ENCODE measurements at places on chromosomes 3 and 15.

DNA sequence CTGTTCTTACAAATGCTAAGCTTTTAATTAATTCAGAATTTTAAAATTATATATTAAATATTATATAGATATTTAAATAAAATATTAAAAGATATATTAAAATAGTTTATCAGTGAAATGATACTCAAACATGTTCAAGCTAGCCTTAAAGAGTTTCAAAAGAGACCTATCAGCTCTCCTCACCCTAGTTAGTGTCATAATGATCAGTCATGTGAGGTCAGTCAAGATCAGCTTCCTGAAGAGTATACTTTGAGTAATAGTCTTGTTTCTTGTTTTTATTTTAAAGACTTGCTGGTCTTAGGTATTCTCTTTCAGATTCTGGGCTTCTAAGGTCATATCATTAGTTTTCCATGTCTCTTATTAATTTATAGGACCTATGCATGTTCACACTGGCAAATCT is 14.5 kb downstream of the EXOG start:
- no peak for DNase-seq

- no peak for DNase-seq
Observed at GRCh38 chr15:66705277-66706146, 3.5 kb downstream of the SMAD6 start.

GRCh38 chr3:53114011-53114400 is 16.2 kb downstream of the RFT1 start:
- DNase-seq, result peak; percentile 54

DNA sequence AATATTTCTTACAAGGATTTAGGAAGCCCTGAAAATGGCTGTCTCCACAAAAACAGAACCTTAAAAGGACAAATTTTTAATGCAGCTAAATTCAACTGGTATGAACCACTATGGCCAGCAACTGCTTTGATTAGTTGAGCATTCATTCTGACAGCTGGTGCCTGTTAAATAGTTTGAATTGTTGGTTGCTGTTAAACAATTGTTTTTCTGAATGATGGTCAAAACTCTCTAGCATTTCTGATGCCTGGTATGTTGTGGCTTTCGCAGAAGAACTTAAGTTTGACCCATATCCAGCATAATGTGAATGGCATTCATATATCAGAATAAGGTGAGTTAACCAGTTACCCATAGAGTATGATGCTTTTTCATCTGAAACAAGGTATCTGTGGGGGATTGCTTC is 138.4 kb downstream of the MEIS2 start:
- no peak for DNase-seq

- no peak for DNase-seq
Observed at GRCh38 chr15:43165801-43166325, 19.3 kb upstream of the CCNDBP1 start.

DNA sequence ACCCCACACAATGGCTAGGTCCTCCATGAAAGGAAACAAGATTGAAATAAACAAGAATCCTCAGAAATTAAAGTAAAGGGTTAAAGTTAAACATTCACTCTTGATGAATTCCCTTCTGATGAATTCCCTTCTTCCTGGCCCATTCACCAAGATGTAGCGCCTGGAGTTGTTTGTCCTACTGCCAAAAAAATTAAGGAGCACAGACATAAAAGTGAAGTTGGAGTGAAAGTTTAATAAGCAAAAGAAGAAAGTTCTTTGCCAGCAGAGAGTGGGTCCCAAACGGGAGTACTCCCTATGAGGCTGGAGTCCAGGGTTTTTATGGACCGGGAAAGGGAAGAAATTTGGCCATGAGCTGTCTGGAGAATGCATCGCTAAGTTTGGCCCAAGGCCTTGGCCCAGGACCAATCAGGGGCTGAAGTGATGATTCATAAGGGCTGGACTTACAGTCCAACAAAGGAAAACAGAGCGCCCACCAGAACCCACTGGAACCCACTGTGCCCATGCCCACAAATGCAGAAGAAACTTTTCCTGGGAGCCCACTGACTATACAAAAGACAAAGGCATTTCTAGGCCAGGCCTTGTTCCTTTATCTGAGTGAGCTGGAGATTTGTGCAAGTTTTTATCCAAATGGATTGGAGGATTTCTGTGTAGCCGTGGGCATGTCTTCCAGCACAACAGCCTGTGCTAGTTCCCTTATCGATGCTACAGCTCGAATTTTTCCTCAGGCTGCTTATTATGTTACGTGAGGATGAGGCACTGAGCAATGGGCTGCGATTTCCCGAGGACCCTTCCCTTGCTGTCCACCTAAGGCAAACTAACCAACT is 1561.6 kb downstream of the OTOL1 start:
- DNase-seq, result no peak

Measured in NCI-H1092 treated with DMSO at 0.1 percent for 48 hours (cell line).